HuH-7 (cell line): ENCODE measurements at places on chromosomes 2 and 18.
A peak's percentile ranks its signal among the peaks of the same experiment; 100 is the strongest.

GRCh38 chr2:57733956-57734355 lies 312.6 kb upstream of the VRK2 start:
- no peak for DNase-seq

DNA sequence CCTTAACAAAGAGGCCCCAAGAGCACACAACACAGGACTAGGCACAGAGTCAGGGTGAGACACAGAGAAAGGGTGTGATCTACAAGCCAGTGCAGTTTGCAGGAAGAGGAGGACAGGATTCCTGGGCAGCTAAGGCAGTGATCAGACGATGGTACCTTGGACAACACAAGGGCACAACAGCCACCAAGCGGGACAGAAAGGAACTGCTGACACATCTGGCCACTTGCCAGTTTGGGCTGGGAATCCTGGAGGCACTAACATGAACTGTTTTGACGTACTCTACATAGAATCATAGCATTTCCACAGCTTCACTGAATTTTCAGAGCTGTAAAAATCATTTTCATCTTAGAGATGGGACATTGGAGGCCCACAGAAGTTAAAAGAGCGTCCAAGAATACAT lies 221.5 kb upstream of the SLC35G4 start:
- DNase-seq, result peak; percentile 81

- DNase-seq, result no peak
Observed at GRCh38 chr2:220281771-220282170, 654.3 kb downstream of the SLC4A3 start.

- DNase-seq, result no peak
Observed at GRCh38 chr2:166519391-166519962, 25.4 kb upstream of the SCN7A start.

- no peak for DNase-seq
Observed at GRCh38 chr2:135694711-135695110, 46.9 kb upstream of the UBXN4 start.

DNA sequence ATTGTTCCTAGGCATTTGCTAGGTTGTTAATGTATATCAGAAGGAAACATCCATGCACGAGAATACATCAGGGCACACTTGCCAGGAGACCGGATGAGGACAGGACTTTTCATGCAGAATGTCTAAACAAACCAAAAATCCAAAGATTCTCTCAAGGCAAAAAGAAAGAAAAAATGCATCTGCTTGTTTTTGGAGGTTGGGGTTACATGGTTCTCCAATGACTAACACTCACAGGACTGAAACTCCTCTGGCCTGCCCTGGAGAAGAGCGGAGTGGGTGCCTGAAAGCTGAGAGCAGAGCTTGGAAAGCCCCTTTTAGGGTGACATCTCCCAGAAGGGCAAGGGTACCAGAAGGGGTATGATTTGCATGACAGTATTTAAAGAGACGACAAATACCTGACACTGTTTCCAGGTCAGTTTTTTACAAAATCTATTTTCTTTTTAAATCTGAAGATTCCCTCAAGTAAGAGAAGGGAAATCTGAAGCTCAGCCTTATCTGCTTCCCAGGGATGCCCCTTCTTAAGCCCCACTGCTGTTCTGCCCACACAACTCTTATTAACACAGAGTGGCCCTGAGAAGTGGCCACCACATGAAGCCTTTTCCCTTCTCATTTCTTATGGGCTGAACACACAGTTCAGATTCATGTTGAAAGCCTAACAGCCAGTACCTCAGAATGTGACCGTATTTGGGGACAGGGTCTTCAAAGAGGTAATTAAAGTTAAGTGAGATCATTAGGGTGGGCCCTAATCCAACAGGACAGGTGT lies 216.4 kb downstream of the STK39 start:
- no peak for DNase-seq

- DNase-seq, result no peak
Observed at GRCh38 chr2:168766600-168766999, 35.8 kb upstream of the NOSTRIN start.

DNA sequence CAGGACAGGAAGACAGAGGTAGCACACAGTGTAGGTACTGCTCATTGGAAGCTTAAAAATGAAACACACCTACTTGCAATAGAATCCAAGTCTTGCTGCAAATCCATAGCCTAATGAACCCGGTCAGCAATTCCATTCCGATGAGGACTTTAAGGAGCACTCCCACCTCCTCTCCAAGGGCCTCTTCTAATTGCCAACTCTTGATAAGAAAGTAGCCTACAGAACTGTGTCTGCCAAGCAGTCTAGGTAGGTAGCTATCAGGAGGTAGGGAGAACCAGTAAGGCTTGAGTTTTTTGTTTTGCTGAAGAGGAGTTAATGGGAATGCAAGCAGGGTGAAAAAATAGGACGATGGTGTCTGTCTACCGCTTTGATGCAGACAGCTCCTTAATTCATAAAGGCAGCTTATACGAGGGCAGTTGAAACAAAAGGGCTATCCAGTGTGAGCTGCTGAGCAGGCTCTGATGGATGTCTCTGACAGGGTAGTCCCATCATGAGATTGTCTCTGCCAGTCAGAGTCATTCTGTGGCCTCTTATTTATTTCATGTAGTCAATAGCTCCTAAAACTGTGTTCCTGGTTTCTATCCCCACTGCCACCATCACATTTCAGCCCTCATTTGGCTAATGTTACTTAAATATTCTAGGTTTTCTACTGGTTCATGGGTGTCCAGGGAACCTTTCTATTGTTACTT lies 155.6 kb upstream of the DNMT3A start:
- DNase-seq, result no peak

DNA sequence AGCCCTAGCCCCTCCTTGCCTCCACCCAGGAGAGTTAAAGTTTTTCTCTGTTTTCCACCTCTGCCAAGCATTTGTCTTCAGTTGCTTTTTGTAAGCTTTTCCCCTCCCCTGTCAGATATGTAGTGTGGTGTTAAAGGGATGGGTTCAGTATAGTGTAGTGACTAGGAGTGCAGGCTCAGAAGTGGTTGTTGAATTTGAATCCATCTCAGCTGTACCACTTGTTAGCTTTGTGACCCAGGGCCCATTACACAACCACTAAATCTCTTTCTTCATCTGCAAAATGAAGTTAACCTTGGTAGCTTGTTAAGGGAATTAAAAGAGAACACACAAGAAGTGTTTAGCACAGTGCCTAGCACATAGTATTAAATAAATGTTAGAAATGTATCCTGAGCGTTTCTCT lies 56.9 kb downstream of the MAP3K20 start:
- no peak for DNase-seq

GRCh38 chr2:240877460-240878340 lies 9.1 kb downstream of the AGXT start:
- no peak for DNase-seq

DNA sequence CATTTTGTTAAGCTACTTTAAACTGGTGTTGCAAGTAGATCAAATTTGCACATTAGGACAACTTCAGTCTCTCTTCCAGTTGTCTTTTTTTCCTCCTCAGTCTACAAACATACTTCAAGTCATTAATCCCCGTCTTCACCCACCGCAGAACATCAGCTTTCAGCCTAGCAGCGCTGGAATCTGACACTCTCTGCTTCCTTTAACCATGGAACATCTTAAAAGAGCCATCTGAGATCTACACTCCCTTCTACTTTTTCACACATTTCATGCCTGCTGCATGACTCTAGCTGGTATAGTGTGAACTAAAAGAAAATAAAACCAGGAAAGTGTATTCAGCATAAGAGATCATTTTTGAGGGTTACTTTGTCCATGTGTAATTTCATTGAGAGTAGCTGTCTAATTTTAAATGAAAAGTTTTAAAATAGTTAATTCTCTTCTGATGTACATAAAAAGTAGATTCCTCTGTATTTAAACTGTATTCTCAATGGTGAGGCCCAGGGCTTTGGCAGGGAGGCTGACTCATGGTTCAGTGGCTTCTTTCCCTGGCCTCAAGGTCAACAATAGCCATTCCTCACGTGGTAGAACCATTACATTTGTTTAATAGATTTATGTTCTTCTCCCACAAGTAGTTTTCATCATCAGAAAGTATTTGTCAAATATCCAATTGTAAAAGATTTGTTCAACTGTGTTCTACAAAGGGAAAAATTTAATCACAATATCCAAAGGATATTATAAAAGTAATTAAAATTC lies 16.5 kb downstream of the SGPP2 start:
- no peak for DNase-seq

- no peak for DNase-seq
Observed at GRCh38 chr2:73828389-73828817, 358 bp upstream of the STAMBP start.

GRCh38 chr18:2853926-2854664 lies 7.3 kb downstream of the EMILIN2 start:
- no peak for DNase-seq

GRCh38 chr18:68925268-68925667 lies 127.4 kb downstream of the CCDC102B start:
- DNase-seq, result peak; percentile 11

GRCh38 chr2:135471106-135471505 lies 59.9 kb downstream of the ZRANB3 start:
- DNase-seq, result no peak

DNA sequence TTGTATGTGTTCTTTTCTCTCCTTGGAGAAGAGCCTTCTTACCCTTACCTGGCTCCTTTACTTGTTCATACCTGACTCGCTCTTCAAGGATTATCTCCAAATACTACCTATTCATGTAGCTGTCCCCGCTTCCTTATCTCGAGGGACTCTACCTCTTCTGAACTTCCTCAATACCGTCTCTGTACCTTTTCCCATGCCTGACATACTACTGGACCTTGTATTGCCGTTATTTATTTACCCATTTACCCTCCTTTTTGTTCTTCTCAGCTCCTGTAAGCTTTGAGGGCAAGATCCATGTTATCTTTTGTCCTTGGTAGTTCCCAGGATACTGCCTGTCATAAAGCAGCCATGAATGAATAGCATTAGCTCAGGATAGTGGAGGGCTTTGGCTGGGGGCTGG lies 32.5 kb downstream of the KCNS3 start:
- DNase-seq, result no peak

DNA sequence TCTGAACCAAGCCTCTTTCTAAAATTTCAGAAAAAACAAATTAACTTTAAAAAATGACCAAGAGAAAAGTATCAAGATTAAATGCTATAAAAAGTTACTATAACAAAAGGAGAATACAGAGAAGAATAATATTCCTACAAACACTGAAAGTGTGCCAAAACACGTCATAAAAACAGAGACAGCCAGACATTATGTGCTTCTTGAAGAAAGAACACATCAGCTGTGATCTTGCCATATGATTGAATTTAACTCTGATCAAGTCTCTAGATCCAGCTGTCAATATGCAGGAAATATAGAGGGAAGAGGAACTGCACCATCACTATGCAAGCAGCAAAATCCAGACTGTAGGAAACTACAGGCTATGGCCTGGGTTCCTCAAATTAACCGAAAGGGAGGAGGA lies 33.7 kb upstream of the COL5A2 start:
- DNase-seq, result no peak

- no peak for DNase-seq
Observed at GRCh38 chr18:1270081-1270480, 365.4 kb downstream of the ADCYAP1 start.

- no peak for DNase-seq
Observed at GRCh38 chr18:48926420-48926857, 24.3 kb downstream of the SMAD7 start.
